ENCODE measurements at places on chromosomes 3 and 15.

- no peak for DNase-seq
Observed at GRCh38 chr3:98395101-98395500, 4.6 kb downstream of the OR5K3 start.

DNA sequence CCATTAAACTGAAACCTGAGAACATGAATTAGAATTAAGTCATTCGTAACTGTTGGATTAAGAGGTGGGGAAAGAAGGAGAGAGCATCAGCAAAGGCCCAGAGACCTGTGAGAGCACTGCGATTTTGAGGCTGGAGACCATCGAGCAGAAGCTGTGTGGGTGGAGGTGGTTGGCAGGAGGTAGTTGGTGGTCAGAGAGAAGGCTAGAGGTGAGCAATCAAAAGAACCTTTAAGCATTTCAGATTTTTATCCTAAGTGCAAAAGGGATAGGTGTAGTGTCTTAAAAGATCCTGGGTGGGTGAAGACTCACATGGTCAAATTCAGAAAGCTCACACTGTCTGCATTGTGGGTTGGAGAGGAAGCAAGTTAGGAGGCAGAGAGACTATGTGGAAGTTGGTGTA lies 65.1 kb upstream of the TEX264 start:
- DNase-seq, result no peak

DNA sequence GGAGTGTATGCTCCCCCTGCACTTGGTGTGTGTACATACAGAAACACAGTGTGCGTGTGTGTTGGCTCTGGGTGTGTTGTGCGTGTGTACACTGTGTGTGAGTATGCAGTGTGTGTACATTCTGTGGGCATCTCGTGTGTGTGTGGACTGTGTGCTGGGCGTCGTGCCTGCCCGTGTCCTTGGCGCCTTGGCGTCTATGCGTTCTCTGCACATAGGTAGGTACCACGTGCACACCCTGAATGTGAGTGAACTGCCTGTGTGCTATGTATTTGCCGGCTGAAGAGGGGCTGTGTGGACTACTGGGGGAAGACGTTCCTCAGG lies 481 bp upstream of the ECE2 start:
- no peak for DNase-seq

GRCh38 chr15:81643771-81644170 lies 269.8 kb upstream of the TMC3 start:
- DNase-seq, result no peak

- no peak for DNase-seq
Observed at GRCh38 chr3:12751571-12751970, 7.5 kb downstream of the TMEM40 start.

DNA sequence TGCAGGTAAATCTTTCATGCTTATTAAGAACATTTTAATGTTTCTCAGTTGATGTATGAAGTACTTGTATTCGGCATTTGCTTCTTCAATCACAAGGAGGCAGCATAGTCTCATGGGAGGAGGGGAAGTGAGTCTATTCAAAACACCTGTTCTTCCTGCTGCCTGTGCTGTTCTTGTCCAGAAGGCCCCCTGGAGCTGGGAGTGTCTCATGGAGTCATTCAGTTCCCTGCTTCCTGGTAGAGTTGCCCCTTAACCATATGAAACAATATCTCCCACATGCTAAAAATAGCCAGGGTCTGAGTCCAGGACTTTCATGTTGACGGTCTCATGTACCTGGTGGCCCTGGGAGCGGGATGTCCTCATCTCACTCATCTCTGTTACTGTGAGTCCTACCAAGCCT lies 15.5 kb upstream of the PPP1R2 start:
- DNase-seq, result no peak

DNA sequence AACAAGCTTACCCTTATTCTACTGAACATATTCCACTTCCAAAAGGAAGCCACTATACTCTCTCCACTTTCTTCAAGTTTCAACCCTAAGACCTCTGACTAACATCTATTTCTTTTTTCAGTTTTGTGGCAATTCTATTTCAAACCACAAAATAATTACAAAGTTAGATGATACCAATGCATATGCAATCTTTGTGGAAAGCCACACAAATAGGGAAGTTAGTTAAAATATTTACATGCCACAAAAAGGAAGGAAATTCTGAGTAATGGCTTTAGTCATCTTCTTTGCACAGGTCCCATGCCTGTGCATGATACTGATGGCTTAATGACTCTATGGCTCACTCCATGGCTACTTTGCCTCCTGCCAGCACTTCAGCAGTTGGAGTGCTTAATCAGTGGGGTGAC lies 57.0 kb upstream of the MCTP2 start:
- no peak for DNase-seq

DNA sequence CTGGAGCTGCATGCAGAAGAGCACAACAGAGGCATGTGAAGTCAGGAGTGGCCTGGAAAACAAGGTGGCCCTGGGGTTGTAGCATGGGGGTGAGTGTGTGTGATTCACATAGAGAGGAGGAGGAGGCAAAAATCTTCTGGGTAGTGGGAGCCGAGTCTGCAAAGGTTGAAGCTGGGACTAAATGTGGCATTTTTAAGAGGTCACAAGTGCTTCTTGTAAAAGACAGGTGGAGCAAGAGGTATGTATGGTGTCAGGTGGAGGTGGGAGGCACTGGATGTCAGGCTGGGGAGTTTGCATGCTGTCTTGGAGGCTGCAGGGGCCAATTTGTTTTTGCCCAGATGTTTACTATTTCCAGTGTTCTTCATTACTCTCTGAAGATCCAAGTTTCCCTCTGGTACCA lies 42.4 kb downstream of the C3orf20 start:
- no peak for DNase-seq

DNA sequence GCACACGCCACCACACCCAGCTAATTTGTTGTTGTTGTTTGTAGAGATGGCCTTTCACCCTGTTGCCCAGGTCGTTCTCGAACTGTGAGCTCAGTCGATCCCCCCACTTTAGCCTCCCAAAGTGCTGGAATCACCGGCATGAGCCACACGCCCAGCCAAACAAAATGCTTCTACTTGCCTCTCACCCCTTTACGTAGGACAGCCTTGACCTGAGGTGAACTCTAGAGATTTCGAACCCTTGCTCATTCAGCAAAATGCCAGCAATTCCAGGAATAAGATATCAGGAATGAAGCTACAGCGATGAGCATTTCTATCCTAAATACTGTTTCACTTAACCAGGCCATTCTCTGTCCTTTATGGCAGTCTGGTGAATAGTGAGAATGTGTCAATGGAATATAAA lies 135.0 kb downstream of the LRRK1 start:
- DNase-seq, result no peak

- DNase-seq, result no peak
Observed at GRCh38 chr3:98573181-98573728, 20.2 kb downstream of the CPOX start.

- DNase-seq, result no peak
Observed at GRCh38 chr3:177882124-177882648, 654.0 kb upstream of the KCNMB2 start.

GRCh38 chr3:153894857-153895256 lies 226.3 kb upstream of the ARHGEF26 start:
- DNase-seq, result no peak

DNA sequence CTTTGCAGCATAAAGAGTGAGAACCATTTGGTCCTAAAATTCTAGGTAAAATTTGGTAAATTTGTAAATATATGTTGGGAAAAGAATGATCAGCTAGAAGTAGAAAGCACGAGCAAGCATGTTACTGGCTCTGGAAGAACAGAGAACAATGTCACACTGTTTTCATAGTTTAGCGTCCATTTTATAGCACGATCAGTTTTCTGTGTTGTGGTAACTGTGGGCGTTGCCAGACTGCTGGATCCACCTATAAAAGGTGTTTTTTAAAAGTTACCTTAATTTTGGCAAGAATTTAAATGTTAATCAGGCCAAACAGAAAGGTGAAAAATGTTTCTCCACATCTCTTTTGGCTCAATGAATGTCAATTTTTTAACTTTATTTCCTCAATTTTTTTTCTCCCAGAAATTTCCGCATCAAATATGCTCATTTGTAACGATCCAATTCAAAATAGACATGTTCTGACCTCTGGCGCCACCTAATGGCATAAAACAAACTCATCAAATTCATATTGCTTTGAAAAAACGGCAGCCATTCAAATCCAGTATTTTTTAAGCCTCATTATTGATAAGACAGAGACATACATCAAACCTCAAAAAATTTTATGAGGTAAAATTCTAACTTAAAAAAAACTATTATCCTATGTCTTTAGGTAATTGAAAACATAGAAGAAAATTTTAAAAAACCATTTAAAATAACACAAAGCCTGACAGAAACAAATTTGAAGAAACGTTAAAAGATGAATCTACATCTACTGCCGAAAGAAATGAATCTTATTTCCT lies 5.5 kb upstream of the GP5 start:
- DNase-seq, result peak; percentile 50

GRCh38 chr3:72004749-72005292 lies 219.9 kb upstream of the PROK2 start:
- no peak for DNase-seq

DNA sequence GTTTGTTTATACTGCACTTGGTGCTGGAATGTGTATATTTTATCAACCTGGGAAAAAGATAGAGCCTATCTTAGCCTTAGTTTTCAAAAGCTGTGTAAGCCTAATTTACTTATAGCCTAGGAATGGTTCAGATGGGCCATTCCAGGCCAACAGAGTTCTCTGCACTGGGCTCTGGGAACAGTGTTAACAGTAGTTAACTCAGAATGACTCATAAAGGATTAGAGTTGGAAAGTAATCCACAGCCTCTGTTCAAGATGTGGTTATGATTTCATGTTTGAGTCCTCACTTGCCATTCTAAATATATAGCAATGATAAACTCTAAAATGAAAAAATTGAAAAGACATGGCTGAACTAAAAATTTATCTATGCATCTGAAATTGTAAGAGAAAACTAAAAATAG lies 22.6 kb upstream of the PEX5L start:
- no peak for DNase-seq

GRCh38 chr3:67109651-67110204 lies 111.6 kb downstream of the KBTBD8 start:
- DNase-seq, result no peak

- DNase-seq, result no peak
Observed at GRCh38 chr3:128456776-128457715, 9.6 kb downstream of the DNAJB8 start.

DNA sequence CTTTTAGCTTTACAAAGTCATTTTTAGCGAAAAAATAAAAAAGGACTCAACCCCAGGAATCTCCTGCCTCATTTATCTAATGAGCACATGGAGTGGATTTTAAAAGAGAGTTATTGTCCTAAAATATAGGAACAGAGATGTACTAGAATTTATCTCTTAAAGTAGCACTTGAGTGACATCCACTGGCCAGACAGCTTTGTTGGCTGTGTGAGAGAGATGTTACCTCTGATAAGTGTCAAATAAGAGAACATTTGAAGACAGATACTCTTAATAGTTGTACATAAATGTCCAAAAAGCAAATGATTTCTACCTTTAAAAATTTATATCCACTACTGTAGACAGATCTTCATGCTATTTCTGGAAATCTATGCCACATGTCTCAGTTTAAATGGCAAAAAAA lies 12.3 kb upstream of the MFSD1 start:
- DNase-seq, result peak; percentile 15

GRCh38 chr3:195731356-195731905 lies 10.7 kb downstream of the MUC20 start:
- no peak for DNase-seq

GRCh38 chr15:68421798-68422402 lies 10.1 kb downstream of the ITGA11 start:
- DNase-seq, result no peak

DNA sequence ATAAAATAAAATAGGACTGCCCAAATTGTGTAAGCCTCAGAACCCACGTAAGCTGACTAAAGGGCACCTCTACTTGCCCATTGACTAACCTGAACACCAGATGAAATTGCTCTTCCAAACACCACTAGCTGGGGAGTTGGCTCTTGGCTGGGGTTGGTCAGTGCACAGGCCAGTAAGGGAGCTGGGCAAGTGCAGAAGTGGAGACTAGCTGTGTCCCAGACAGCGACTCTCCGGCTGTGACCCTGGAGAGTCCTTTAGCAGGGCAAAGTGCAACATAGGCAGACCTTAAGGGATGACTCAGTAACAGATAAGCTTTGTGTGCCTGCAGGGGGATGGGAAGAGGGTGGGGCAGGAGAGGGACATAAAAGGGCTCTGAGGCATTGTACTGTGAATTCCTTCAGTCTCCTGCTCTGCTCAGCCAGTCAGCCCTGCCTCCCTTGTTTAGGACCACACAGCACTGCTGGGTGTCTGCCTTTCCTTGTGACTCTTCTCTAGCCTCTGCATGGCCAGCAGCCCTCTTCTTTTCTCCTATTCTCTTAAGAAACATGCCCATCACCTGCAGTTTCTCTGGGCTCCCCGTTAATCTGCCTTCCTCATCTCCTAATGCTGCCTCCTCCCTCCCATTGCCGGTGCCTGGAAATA lies 13.2 kb downstream of the NR1I2 start:
- no peak for DNase-seq

GRCh38 chr3:143924522-143925285 lies 46.9 kb upstream of the DIPK2A start:
- no peak for DNase-seq

GRCh38 chr3:187960820-187961219 lies 193.1 kb upstream of the LPP start:
- DNase-seq, result no peak

DNA sequence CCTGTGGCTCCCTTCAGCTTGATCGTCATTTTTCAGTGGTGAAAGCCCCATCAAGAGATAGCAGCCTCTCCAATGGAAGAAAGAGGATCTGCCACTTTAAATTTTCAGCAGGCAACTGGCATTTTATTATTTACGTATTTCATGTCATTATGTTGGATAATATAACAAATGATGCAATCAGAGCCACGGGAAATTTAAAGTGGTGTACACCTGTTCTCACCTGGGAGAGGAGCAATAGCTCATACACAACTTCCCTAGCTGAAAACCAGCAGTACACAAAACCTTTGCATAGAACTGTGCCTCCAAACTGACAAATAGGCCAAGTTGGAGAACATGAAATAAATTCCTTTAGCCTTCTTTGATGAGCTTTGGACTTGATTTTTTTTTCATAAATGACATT lies 136.9 kb downstream of the SATB1 start:
- DNase-seq, result no peak

- no peak for DNase-seq
Observed at GRCh38 chr3:111971533-111972130, 7.2 kb upstream of the ABHD10 start.

- DNase-seq, result peak; percentile 3
Observed at GRCh38 chr15:31867536-31868442, 162.5 kb upstream of the CHRNA7 start.

GRCh38 chr3:94587291-94587690 lies 524.4 kb downstream of the NSUN3 start:
- no peak for DNase-seq

GRCh38 chr3:58743296-58743695 lies 76.7 kb upstream of the FAM3D start:
- DNase-seq, result no peak

GRCh38 chr3:53062905-53063304 lies 17.0 kb upstream of the SFMBT1 start:
- no peak for DNase-seq

DNA sequence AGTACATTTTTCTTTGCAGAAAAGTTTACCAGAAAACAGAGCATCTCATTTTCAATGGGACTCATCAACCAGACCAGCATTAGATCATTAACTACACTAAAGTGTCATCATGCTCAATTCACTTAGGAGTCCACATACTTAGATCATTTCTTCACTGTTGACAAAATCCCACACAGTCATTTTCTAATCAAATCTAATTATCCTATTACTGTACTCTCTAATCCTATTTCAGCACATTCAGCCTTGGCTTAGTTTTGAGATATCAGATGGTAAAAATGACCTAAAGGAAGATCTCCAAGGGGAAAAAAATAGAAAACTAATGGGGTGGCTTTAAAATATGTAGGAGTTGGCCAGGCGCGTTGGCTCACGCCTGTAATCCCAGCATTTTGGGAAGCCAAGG lies 5.2 kb upstream of the CTXN2 start:
- DNase-seq, result no peak
